Cerebellum (tissue), 4 donors: ENCODE measurements at places on chromosomes 4 and X.

DNA sequence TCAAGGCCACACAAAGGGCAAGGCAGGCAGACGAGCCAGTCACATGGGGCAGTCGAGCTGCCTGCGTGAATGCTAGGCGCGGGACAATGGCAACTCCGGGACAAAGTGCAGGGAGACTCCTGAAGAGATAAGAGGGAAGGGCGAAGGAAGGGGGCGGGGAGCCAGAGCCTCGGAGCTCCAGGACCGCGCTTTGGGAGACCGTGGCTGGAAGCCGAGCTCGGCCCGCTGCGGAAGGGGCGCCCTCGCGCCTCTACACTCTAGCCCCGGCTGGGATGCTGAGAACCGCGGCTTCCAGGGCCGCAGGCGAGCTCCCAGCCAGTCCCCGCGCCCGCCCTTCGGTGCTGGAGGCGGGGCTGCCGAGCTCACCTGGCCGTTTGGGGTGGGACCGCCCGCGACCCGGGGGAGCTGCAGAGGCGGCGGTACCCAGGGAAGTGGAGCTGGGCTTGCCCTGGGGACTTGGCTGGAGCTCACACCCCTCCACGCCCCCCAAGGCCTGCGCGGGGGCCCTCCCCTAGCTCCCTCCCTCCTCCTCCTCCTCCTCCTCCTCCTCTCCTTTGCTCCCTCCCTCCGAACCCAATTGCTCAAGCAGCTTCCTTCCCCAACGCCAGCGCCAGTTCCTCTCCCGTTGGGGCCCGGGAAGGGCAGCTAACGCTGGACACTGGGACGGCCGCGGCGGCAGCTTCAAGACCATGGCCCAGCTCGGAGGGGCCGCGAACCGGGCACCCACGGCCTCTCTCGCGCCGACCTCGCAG, at the start of gene SOWAHD:
SOWAHD (plus strand) TSS at position 610 of the 752 bp plus-strand sequence; CDS start at position 690, 80 bp downstream.
- DNase-seq: no peak

DNA sequence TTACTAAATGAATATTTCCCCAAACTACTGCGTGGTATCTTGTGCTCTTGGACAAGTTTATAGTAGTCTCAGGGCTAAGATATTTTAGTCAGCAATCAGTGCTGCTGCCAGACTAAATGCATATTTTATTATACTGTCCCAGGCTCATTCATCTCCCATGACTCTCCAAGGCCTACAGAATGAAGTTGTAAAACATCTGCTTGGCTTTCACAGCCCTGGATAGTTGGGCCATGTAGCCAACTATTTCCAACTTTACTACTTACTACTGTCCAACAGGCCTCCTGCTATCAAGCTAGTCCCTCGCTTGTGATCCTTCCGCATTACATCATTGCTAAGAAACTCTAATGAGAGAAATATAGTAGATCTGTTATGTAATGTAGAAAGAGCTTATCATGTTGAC, 31.4 kb downstream of the MAGEB16 start:
- no peak for DNase-seq

DNA sequence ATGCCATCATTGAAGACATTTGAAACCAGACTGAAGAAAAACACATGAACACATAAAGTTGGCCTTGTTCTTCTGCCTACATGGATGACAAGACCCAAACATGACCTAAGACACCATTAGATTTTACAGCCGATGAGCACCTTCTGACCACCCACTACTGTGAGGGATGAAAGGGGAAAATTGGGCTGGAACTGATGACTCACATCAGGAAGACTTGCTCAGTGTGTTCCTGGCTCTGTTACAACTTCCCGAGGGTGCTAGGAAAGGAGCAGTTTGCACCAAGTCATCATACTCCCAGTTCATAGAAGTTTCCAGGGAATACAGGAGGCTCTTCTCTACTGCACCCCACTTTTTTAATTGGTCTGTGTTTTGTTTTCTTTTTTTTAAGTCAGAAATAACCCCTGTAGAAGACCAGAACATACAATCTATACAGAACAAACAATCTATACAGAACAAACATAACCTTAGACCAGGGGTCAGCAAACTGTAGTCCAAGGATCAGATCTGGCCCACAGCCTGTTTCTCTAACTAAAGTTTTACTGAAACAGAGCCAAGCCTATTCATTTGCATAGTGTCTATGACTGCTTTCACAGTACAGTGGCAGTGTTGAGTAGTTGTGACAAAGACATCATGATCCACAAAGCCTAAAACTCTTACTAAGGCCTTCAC, 25.3 kb downstream of the BTC start:
- no peak for DNase-seq

GRCh38 chrX:101223226-101223625, 3.6 kb downstream of the DRP2 start:
- DNase-seq: no peak

DNA sequence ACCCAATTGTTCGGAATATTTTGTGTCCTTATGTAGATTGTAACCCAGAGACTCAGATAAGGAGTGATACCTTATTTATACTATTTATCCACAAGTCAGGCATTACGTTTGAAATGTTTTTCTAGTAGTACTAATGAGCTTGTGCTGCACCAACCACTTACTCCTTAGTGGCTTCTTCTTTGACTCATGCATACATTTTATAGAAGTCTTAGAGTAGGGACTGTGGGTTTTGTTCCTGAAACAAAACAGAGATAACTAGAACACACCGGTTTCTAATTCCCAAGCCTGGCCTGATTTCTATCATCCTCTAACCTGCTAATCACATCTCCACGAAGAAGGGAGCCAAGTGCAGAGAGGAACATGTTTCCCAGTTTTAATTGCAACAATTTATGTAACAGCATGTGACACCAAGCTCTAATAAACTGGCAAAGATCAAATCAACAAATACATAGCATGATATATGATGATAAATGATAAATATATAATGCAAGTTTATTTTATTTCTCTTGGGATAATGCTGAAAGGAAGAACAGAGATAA, 32.3 kb downstream of the MGARP start:
- no peak for DNase-seq
